ENCODE measurements at places on chromosomes 6 and 20.

- no peak for DNase-seq
Observed at GRCh38 chr6:2959909-2960719, 11.3 kb downstream of the SERPINB6 start.

DNA sequence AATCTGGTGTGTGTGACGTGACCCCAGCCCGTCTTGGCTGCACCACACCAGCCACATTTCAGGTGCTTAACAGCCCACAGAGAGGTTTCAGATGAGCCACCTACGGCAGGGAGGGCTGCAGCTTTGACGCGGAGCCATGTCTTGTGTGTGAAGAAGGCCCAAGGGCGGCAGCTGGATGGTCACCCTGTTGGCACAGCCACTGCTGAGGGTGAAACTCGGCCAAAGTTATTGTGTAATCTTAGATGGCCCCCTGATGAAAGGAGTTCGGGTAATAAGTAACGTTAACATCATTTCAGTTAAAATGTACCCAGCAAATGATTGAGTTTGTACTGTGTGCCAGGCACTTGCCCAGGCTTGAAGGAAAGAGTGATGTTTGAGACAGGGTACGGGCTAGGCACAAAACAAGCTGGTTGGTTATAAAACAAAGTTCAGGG, 97.2 kb downstream of the SSR1 start:
- DNase-seq = no peak

- DNase-seq = no peak
Observed at GRCh38 chr6:121549736-121550135, 114.3 kb downstream of the GJA1 start.

DNA sequence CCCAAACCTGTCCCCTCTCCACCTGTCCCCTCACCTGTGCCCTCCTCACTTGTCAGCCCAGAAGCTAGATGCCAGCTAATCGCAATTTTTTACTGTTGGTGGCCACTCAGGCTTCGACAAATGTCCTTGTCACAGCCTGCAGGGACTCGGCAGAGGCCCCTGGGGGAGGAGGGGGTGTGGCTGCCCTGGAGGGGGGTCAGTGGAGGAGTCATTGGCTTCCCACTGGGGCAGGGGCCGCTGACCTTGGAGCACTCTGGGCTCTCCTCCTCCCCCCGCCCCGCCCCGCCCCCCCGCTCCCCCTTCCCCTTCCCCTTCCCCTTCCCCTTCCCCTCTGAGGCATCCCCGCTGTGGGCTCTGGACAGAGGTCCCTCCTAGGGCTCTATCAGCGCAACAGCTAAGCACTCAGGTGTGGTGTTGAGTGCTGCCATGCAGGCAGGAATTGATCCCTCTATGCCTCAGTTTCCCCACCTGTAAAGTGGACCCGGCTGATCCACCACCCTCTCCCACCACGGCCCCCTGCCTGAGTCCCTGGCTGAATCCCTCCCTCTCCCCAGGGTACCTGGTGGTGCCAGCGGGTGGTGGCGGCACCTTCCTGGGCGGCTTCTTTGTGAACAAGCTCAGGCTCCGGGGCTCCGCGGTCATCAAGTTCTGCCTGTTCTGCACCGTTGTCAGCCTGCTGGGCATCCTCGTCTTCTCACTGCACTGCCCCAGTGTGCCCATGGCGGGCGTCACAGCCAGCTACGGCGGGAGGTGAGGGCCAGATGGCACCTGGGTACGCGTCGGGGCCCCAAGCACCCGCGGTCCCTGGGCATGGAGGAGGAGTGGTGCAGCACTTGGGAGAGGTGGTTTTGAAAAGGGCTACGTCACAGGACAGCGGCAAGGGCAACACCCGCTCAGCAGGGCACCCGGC, 23.8 kb downstream of the SLCO4A1 start:
- DNase-seq = no peak

GRCh38 chr6:7258231-7258763, 54.7 kb downstream of the SSR1 start:
- DNase-seq = no peak

DNA sequence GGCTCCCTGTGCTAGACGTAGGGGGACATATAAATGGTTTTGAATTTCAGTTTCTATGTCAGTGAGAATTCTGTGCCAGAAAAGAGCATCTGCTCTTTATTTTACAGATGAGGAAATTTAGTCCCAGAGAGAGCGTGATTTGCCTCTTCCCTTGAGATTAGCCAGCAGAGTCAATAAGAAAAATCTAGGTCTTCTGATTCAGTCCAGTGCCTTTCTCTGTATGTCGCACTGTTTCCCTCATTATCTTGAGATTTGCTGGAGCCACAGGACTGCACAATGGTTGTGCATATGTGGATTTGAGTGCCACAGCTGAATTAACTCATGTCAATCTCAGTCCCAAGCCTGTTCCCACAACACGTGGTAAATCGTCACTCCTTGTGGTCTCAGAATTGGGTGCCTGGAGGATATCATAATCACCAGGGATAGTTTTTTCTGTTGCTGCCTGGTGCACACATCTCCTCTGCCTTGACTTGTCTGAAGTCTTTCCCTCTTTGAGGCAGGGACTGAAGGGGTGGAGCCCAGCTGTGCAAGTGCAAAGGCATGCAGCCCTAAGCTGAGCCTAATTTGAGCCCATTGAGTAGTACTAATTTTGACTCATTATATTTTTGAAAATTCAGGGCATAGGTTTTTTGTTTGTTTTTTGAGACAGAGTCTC, 276.7 kb downstream of the SOX4 start:
- DNase-seq = no peak

DNA sequence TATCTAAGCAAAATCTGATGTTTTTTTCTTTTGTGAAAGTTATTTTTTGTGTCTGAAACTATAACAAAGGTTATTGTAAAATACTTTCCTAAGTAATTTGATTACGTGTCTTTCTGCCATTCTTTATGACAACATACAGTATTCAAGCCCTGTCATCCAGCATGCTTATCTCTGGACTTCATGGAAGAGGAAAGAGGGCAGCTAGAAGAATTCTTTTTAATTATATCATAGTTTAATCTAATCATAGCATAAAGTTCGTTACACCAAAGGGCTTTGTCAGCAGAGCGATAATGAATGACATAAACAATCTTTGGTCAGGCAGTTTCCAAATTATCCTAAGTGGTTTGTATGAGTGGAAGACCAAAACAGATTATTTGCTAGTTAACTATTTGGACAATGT, 3.5 kb downstream of the ENPP3 start:
- no peak for DNase-seq

GRCh38 chr6:22653980-22654610, 84.7 kb downstream of the HDGFL1 start:
- no peak for DNase-seq

- DNase-seq = no peak
Observed at GRCh38 chr6:10626154-10626741, 68.2 kb downstream of the C6orf52 start.

DNA sequence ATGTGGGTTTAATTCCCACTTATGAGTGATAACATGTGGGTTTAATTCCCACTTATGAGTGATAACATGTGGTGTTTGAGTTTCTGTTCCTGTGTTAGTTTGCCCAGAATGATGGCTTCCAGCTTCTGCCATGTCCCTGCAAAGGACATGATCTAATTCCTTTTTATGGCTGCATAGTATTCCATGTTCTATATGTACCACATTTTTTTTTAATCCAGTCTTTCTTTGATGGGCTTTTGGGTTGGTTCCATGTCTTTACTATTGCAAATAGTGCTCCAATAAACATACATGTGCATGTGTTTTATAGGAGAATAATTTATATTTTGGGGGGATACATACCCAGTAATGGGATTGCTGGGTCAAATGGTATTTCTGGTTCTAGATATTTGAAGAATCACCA, 317.8 kb downstream of the MMUT start:
- DNase-seq = no peak
